Fibroblast of the aortic adventitia (primary cell): ENCODE measurements at places on chromosomes 7 and 10.

GRCh38 chr7:43943417-43944187 lies 17.4 kb downstream of the UBE2D4 start:
- no peak for DNase-seq

DNA sequence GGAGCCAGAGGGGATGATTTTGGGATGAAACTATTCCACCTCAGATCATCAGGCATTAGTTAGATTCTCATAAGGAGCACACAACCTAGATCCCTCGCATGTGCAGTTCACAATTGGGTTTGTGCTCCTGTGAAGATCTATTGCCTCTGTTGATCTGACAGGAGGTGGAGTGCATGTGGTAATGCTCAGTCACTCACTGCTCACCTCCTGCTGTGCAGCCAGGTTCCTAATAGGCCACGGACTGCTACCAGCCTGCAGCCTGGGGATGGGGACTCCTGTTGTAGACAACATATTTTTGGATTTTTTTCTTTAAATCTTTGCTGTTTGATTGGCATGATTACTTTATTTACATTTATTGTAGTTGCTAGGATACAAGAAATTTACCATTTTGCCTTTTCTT lies 765.0 kb downstream of the INHBA start:
- no peak for DNase-seq

DNA sequence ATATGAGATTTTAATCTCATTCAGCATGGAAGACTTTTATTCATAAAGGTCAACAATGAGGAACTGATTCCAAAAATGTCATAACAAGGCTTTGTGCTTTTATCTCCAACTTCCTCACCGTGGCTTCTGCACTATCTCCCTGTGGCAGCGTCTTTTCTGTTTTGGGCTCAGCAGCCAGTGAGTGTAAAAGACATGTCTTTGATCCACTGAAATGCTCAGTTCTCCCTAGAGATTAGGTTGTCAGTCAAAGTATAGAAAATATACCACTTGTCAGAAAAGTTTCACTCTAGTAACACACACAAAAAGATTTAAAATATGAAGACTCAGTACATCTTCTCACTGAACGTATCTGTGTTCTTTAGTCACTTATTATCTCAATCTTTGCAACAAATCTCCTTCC lies 901.8 kb upstream of the ZWINT start:
- DNase-seq = no peak

DNA sequence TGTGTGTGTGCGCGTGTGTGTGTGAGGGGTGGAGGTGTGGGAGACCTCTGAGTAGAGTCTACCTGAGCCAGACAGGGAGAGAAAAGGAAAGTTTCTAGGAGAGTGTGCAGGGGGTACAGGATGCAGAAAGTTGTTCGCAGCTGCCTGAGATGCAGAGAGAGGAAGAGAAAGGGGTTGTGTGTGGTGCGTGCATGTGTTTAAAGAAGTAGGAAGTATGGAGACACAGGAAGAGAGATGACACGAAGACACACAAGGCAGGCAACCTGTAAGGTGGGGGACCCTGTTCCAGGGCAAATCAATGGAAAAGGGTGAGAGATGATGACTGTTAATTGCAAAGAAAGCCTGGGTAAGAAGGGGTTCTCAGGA lies 52.2 kb downstream of the C10orf105 start:
- no peak for DNase-seq

DNA sequence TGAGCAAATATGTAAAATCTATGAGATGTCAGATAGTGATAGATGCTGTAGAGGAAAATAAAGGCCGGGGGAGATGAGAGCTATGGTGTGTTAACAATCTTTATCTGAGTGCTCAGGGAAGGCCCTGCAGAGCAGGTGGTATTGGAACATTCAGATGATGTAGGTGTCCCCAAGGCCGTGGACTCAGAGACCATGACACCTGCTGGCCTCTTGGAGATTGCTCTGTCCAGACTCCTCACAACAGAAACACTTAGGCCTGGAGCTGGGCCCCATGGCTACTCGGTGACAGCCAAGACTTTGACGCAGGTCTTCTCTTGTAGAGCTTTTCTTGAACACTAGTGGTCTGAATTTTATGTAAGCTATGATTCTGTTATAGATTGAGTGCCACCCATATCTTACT lies 13.3 kb downstream of the AKR1E2 start:
- DNase-seq = no peak
